ENCODE measurements at places on chromosomes 1 and 21. TPM values are rescaled to one million over a fixed set of nuclear protein-coding genes. Genes with fewer than 3 reads are reported as not detected.

Gene C2CD4D
- total RNA-seq: 2.1 TPM

Gene GNG4
- 0.98 TPM for total RNA-seq

Gene LIN28A
- not detected for total RNA-seq

Gene OR2T35
- not detected for total RNA-seq

Gene KCNE2
- not detected for total RNA-seq

Gene DENND2D
- 190 TPM for total RNA-seq

Gene IER5
- 24.3 TPM for total RNA-seq

Gene SRGAP2
- 69.0 TPM for total RNA-seq

Gene HNRNPU
- 521 TPM for total RNA-seq

Gene USP24
- total RNA-seq: 39.7 TPM

DNA sequence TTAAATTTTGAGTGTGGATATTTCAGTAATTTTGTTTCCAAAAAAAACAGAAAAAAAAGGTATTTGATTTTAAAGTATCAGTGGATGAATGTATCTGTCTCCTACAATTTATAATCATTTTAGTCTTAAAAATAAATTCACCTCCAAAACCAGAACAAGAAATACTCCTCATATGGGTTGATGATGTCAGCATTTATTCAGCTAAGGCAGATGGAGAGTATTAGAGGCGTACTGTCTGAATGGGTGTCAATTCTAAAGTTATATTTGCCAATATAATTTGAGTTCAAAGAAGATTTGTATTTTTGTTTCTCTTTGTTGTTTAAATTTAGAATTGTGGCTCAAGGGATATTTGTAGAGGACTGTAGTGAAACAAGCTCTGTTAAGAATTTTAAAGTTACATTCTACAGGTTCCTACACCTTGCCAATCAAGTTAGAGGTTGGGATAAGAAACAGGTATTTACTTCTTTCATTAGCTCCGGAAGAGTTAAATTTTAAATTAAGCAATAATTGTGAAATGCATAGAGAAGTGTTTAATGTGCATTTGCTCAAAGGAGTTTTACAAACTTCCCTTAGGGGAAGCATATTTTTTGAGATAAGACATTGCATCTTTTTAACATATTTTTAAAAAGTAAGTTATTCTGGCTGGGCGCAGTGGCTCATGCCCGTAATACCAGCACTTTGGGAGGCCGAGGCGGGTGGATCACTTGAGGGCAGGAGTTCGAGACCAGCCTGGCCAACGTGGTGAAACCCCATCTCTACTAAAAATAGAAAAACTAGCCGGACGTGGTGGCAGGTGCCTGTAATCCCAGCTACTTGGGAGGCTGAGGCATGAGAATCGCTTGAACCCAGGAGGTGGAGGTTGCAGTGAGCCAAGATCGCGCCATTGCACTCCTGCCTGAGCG, 1.2 kb downstream of the PLA2G4A start:
- DNase-seq: no peak

DNA sequence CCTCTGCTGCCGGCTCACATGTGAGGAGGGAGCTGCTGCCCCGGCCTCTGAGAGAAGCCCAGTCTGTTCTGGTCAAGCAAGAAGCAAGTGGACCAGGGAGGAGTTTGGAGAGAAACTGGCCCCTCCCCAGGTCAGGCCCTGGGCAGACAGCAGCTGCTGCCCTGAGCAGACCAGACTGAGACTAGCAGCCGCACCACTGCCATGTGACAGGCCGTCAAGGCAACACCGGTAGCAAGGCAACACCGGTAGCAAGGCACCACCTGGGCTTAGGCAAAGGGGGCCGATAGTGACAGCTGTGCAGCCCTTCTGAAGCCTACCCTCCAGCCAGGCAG, 50.3 kb downstream of the ARHGEF16 start:
- no peak for DNase-seq

- peak; percentile 65 for DNase-seq
Observed at GRCh38 chr1:12616709-12617373, 1.2 kb downstream of the DHRS3 start.

DNA sequence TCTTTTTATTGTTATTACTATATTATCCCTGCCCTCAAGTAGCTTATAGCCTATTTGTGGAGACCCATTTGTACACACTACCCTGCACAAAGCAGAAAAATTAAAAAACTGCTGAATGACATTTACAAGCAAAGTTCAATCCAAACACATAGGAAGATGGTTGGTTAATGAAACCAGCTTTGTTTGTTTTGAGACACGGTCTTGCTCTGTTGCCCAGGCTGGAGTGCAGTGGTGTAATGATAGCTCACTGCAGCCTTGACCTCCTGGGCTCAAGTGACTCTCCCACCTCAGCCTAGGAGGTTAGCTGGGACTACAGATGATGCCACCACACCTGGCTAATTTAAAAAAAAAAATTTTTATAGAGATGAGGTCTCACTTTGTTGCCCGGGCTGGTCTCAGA, 31.6 kb downstream of the TGFB2 start:
- DNase-seq: no peak

DNA sequence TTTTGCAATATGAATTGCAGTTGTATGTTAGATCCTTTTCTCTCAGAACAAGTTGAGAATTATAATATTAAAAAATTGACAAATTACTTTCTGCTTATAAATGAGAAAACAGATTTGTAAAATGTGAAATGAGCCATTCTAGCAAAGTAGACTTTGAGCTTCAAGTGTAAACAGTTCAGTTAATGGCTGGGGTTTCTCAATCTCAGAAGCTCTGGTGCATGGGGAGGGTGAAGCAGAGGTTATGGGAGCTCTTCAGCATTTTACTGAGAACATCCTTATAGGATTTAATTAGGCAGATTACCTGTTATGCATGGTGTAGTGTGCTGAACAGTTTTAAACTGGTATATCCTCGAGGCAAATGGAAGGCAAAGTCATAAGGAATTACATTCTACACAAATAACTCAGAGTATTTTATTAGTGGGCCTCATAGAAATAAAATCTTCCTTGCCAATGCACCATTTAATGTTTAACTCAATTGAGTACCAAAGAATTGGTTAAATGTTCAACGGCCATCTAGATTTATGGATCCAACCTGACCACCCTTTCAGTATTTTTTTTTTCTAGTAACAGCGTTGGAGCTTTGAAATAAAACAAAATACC, 1143.6 kb upstream of the ADGRL2 start:
- DNase-seq: no peak

DNA sequence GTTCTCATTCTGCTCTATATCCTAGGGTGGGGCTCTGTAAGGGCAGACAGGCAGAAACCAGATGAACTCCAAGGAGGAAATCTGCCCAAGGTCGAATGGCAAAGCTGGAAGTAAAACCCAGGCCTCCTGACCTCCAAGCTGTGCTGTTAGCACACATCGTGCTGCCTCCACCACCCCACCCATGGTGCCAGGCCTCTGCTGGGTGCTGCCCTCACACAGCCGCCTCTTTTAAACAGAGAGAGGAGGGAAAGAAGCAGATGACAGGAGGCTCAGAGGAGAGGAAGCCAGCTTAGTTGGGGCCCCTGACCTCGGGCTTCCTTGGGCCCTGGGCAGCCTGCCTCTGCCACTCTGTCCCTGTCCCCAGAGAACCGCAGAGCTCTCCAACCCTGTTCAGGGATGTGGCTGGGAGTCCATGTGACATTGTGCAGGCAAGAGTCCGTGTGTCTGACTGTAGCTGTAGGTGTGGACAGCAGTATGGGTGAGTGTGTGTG, 1.1 kb downstream of the SYNC start:
- no peak for DNase-seq

- no peak for DNase-seq
Observed at GRCh38 chr1:56286956-56287355, 292.4 kb downstream of the PLPP3 start.

DNA sequence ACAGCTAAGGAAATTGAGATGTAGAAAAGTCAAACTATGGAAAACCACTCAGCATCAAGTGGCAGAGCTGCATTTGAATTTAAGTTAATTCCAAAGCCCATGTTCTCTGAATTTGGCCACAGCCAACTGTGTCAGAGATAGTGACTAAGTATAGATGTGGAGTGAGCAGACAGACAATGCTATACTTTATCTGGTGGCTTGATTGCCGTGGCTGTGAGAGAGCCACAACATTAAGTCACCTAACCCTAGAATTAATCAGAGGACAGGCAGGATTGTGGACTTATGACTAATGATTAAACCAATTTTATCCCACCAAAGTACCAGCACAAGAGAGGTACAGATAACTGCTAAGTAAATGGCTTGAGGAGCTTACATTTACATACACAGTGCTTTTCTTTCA, 209.8 kb downstream of the TPR start:
- no peak for DNase-seq

- DNase-seq: no peak
Observed at GRCh38 chr1:85371021-85371420, 93.9 kb downstream of the DDAH1 start.

DNA sequence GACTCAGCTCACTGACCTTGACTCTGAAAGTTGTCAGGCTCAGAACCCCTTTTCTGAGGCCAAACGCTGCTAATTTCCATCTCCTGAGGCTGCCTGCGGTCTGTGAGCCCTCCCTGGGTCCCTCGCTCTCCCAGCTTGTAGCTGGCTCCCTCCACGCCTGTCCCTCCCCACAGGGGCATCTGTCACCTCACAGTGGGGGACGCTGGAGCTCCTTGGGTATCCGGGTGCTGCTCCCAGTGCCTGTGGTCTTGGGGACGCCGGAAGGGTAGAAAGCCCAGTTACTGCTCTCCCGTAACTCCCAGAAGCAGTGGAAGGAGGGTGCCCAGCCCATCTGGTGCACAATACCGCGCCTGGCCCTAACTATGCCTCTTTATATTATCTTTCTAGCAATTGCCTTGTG, 13.0 kb upstream of the MMEL1 start:
- DNase-seq: no peak

- no peak for DNase-seq
Observed at GRCh38 chr1:90579212-90579802, 137.8 kb downstream of the BARHL2 start.

DNA sequence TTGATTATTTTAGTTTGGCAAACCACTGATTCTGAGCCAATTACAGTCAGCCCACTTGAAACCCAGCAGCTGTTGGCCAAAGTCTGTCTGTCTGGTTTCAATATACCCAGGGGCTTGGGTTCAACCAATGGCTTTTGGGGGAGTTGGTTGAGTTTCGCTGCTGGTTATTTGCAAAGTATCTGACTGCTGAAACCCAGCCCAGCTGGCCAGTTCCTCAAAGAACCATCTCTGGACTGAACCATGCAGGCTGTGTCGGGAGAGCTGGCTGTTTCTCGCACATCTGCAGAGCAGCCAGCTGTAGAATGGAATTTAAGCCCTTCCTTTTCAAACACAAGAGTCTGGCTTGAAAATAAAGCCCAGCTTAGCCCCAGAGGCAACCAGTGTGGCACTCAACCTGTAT, 66.0 kb upstream of the PAX7 start:
- DNase-seq: no peak

GRCh38 chr1:33626801-33627200, 154.4 kb downstream of the ZSCAN20 start:
- DNase-seq: no peak

DNA sequence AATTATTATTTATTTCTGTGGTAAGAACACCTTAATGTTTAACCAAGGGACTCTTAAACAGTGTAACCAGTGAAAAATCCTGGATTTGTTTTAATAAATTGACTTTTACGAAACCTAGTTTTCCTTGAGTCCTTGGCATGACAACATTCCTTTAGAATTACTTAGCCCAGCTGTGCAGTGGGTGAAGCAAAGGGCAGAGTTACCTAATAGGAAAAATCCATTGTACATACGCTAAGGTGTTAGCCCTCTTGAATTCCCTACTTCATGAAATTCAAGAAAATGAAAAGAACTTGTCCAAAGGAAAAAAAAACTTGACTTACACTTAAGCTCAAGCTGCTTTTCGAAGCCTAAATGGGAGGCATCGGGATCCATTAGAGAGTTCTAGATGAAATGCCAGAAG, 852.0 kb upstream of the ADAMTS5 start:
- DNase-seq: no peak

GRCh38 chr1:119367432-119368124, 1.0 kb upstream of the HAO2 start:
- no peak for DNase-seq

DNA sequence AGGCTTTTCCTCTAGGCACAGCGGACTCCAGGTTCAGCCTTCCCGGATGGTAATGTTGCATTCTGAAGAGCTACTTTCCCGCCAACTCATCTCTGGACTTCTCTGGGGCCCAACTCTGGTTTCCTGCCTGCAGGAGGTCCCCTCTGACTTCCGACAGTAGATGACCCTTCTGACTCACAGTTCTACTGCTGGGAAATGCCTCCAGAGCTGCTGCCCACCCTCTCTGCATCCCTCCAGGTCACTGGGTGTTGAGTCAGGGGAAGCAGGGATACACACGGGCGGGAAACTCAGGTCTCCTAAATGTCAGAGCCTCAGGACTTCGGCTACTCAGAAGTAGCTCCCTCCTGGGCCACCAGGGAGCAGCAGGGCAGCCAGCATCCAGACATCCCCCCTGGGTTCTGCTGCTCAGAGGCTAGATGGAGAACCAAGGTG, 2.1 kb upstream of the KIF21B start:
- peak; percentile 59 for DNase-seq

DNA sequence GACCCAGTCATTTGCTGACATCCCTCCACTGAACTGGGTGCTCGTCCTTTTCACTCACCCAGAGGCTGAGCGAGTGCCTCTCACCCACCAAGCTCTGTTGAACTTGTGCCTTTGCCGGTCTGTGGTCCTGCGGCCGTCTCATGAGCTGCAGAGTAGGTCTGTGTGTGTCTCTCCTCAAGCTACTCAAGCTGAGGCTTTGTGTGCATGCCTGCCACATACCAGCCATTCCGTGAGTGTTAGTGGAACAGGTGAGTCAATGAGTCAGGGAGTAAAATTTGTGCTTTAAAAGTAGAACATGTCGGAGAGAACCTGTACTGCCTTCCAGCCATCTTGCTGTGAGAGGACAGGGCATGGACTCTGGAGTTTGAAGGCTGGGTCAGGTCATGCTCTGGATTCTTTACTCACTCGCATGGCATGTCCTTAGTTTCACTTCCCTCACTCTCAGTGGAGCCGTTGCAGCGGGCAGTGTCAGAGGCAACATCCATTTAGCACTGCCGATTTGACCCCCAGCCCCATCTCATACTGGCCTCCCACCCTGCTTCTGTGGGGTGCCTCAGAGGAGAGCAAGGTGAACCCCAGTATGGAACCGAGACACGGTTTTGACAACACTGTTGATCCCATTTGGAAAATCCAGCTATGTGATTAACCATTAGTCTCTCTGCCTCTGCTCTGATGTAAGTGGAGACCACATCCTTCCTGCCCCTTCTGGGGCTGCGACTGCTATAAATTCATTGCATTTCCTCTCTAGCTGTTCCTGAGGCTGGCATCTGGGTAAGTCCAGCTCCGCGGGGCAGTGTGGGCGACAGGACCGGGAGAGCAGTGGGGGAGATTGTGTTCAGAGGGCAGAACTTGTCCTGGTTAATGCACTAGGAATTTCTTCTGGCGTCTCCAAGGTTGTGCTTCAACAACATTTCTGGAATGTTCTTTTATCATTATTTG, at the start of gene NLRP3:
Gene NLRP3 (plus strand): TSS at position 751 of the 939 bp plus-strand sequence. CDS start 2,628 bp downstream, outside the sequence.
- peak; percentile 58 for DNase-seq

DNA sequence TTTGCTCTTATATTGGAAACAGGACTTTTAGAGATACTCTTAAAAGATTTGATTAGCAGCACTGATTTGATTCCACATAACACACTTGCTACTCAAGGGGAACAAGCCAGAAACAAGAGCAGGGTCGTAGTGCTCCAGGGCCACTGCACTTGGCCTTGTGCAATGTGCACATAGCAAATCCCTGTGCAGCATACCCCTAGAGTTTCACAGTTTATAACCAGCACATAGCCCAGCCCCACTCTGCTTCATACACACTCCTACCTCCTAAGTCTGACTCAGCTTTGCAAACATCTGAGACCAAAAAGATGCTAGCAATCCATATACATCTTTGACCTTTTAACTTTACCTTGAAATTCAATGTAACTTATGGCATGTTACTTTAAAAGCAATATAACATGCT, 157.6 kb downstream of the VAV3 start:
- no peak for DNase-seq
